ENCODE measurements at places on chromosomes 7 and 10.

GRCh38 chr10:5089865-5090264, 4.3 kb upstream of the AKR1C3 start:
- no peak for DNase-seq

DNA sequence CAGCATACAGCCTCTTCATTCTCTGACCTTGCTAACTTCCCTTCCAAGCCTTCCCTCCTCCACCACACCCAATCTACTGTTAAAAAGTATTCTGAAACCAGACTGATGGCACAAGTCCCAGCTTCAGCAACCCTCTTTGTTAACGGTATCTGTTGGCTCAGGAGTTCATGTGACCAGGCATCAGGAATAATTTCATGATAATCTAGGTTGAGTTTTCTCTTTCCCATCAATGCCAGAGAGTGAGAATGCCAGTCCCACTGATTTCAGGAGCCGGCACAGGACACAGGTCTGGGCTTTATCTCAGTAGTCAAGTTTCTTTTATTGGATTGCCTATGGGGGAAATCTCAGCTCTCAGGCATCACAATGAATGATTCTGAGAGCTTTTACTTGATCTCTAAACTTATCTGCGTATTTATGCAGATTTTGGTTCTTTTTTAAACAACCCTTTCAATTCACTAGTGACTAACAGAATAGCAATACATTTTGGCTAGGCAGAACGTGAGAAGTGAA, 231.0 kb upstream of the LYZL1 start:
- DNase-seq, result no peak

DNA sequence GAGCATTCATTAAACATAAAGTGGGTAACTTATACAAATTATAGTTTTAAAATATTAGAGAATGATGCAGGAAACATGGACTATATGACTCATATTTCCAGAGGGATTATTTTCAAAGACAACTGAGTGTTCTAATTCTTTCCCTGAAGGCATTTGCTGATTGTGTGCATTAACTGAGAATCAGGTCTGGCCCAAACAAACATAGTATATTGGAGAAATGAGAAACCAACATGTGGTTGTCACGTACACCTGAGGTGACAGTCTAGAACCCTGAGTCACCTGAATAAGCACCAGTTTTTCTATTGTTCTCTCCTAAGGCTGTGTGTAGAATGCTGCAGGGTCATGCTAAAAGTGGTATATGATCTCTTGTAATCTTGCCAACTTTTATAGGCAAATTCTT, 1125.7 kb downstream of the XPNPEP1 start:
- DNase-seq, result no peak

GRCh38 chr10:102449321-102450123, 1.8 kb downstream of the C10orf95 start:
- peak; percentile 80 for DNase-seq

GRCh38 chr7:18590241-18590640, 94.7 kb downstream of the HDAC9 start:
- DNase-seq, result no peak

GRCh38 chr10:5018134-5018533, 14.5 kb upstream of the AKR1C2 start:
- no peak for DNase-seq

DNA sequence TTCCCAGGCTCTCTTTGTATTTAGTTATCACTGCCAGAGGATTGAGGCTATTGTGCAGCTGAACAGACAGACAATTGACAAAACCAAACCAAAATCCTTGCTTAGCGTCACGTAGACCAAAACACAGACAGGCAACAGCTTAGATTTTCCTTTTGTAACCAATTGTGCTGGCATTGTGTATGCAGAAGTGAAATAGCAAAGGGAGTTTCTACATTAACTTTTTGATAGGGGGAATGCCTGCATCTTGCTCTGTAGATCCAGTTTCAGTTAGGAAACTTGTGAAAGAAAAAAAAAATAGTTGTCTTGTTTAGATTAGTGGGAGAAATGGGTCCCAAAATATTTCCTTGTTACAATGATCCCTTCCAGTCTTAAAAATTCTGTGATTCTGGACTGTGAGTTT, 333.8 kb downstream of the BBS9 start:
- DNase-seq, result no peak

GRCh38 chr10:76942628-76943416, 694.8 kb downstream of the KCNMA1 start:
- DNase-seq, result no peak

GRCh38 chr10:311901-312665, 176.8 kb downstream of the ZMYND11 start:
- DNase-seq, result no peak

DNA sequence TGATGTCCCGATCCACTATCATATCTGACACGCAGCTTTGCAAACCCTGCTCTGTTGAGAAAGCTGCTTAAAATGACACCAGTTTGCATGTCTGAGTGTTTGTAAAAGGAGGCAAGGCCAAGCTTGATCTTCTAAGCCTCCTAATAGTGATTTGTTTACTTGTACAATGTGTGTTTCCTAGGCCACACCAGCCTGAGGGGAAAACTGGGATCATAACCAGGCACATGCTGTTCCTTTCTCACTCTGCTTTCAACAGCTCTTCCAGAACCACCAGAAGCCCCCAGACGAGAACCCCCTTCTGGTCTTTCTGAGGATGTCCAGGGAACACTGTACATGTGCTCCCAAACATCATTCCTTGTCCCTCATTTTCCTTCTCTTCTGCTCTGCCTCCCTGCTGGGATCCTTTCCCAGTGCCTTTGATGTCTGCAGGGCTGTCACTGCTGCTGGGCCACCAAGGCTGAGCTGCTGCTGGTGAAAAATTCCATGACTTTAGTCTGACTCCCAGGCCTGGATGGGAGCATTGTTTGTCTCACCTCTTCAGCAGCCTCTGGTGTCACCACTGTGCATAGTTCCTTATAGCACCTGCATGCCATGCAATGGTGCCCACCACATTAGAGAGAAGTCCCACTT, 4.0 kb upstream of the LGI1 start:
- no peak for DNase-seq

All from activated T-cell treated with anti-CD3 and anti-CD28 coated beads for 4 hours (primary cell).